ENCODE measurements at places on chromosomes 7 and 10.

DNA sequence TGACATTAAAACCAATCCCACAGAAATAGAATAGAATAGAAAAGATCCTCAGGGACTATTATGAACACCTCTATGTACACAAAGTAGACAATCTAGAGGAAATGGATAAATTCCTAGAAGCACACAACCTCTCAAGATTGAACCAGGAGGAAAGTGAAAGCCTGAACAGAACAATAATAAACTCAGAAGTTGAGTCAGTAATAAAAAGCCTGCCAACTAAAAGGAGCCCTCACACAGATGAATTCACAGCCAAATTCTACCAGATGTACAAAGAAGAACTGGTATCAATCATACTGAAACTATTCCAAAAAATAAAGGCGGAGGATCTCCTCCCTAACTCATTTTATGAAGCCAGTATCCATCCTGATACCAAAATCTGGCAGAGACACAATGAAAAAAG lies 220.3 kb upstream of the HPS1 start:
- DNase-seq = no peak

GRCh38 chr7:97021747-97022490 lies 2.7 kb downstream of the DLX5 start:
- DNase-seq = no peak

DNA sequence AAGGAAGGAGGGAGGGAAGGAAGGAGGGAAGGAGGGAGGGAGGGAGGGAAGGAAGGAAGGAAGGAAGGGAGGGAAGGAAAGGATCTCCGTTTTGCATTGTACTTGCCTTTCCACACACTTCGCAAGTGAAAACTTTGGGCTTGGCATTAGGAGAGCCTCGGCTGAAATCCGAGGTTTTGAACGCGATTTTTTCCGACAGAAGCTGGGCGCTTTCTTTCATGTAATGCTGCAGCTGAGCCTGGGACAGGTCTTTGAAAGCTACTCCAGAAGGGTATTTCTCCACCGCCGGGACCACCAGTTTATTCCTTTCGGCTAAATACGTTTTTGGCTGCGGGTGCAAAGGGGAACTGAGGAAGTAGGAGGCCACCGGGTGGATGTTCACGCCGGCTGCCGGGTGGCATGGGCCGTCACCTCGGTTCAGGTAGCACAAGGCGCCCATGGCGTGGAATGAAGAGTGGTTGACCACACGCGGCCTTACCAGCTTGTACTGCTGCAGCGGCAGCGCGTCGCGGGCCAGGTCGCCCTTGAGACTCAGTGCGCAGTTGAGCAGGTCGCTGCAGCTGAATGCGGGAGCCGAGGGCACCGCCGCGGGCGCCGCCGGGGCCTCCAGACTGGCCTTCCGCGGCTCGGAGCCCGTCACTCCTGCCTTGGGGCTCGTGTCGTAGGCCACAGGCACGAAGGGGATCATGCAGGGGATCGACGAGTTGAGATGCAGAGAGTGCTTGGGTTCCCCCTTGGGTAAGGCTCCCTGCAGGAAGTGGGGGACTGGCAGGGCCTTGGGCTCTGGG lies 825 bp downstream of the FEZF1 start:
- no peak for DNase-seq

DNA sequence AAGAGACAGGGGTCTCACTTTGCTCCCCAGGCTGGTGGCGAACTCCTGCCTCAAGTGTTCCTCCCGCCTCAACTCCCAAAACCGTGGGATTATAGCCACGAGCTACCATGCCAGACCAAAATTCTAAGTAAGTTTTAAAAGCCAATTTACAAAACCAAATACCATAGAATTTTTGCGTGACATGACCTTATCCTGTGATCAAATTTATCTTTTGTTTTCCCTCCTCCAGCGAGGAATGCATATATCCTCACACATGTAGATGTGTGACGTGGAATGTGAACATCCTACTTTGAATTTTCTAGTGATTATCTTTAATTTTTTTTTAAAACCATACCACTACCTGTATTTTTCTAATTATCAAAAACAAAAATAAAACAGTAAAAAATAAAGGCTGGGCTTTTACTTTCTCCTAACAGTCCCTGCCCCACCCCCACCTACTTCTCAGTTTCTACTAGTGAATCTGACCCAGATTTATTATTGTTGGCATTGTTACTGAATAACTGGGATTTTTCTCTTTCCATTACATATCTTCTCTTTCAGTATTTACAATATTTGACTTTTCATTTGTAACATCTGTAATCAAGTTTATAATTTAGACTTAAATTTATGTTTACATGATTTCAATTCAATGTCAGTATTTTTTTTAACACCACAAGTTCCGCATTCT lies 26.0 kb downstream of the CYTH3 start:
- DNase-seq = no peak

DNA sequence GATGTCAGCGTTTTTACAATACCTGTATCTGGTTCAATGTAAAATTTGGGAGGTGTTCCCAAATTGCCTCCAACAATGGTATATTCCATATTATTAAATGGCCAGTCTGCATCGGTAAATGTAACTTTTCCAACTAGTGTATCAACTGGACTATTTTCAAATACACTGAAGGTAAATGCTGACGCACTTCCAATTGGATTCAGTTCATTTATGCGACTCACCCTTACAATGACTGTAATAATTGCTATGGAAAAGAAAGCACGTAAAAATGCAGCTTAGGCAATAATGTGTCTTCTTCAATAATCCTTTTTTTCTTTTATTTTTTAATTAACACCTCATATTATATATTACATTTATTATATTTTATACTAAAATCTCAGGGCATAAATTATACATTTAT lies 209.1 kb downstream of the HGF start:
- no peak for DNase-seq

GRCh38 chr7:35694161-35694783 lies 663 bp downstream of the HERPUD2 start:
- DNase-seq = no peak

- DNase-seq = no peak
These were observed 62.1 kb downstream of the OR13A1 start for GRCh38 chr10:45253183-45253914.

- DNase-seq = no peak
These were observed 59.8 kb downstream of the CSGALNACT2 start for GRCh38 chr10:43197834-43198681.

DNA sequence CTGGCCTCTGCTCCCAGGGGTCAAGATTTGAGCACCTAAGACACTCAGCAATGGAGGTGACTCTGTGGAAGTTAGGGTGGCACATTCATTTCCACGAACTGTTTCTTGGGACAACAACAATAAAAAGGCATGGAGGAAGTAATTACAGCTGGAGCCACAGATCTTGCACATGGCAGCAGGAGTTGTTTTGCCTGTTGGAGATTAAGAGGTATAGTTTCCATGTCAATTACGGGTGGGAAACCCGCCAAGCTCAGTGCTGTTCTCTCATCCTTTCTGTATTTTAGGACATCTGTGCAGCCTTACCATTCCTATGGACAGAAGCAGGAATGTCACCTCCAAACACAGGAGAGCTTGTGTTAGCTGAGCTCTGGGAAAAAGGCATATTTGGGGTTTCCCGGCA lies 201.2 kb downstream of the SNX10 start:
- DNase-seq = no peak

DNA sequence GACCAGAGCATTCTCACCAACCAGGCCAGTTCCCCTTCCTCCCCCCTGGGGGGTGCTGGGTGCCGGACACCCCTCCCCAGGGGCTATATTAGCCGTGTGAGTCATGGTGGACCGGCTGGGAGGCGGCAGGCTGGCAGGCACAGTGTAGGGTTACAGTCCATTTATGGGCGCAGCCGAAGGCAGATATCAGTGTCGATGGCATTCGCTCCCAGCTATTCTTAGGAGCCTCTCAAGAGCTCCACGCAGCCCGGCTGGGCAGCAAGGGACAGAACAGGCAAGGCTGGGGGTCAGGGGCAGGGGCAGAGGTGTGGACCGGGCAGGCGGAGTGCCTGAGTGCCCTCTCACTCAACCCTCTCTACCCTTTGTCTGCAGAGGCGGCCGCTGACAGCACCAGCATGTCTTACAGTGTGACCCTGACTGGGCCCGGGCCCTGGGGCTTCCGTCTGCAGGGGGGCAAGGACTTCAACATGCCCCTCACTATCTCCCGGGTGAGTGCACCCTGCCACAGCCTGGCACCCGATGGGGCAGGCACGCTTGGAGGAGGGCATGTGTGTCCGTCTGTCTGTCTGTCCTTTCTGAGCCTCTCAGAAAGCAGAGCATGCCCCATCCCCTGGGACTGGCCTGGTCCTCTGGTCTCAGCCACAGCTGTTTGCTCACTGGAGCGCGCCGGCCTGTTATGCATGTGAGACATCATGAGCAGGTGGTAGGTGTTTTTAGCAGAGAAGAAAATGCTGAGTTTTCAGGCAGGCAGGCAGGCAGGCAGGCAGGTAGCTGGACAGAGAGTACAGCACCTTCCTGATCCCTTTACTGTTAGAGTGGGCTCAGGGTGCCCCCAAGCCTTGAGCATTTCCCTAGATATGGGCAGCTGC lies at the start of gene LDB3:
Gene LDB3 (plus strand): TSS at position 215 of the 869 bp plus-strand sequence. CDS start 181 bp downstream, at position 396.
- no peak for DNase-seq

DNA sequence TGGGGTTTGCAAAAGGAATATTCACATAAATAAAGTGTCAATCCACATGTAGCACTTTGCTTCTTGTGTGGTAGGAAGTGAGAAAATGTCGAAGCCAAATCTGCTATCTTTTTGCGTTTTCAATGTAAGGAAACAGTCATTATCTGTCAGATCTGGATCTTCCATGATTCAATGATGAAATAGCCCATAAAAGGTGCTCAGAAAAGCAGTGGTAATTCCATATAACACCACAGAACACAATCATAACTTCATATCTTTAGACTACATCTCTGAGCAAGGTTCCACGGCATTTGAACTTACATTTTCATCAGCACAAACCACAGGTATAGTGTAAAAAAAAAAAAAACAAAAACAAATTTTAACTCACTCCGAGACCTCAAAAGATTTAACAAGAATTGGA lies 39.9 kb upstream of the EGR2 start:
- no peak for DNase-seq

- peak; percentile 57 for DNase-seq
These were observed at the start of gene ERLIN1 for GRCh38 chr10:100185364-100186252. Gene ERLIN1, minus strand, starts transcription at chr10:100186029. Its CDS starts 403 bp downstream, at chr10:100185626.

GRCh38 chr7:50628434-50629084 lies 63.4 kb upstream of the DDC start:
- DNase-seq = no peak

DNA sequence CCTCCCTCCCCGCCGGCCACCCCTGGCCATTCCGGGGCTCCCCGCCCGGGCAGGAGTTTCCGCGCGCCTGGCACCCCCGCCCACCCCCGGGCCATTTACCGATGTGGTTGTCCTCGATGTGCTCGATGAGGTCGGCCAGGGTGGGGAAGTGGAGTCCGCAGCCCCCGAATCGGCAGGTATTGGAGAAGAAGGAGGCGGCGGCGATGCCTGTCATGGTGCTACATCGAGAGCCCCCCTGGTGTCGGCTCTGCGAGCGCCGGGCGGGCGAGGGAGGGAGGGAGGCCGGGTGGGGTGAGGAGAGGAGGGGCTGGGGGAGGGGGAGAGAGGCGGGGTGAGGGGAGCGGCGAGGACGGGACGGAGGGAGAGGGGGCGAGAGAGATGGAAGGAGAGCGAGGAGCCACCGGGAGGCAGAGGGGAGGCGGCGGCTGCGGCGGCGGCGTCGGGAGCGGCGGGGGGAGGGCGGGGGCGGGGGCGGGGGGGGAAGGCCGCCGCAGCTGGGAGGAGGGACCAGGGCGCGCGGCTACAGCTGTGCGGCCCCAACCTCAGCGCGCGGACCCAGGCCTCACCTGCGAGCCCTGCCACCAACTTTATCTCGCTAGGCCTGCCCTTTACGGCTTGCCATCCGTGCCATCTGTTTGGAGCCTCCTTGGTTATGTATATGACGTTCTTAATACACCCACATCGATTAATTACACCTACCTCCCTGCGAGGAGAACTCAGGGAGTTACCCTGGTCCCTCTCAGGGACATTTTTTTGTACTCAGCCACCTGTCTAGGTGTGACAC lies at the start of gene JAZF1:
Gene JAZF1 (minus strand): TSS at position 432 of the 784 bp plus-strand sequence.
- DNase-seq = no peak

GRCh38 chr10:98425511-98426352 lies 10.8 kb upstream of the PYROXD2 start:
- DNase-seq = no peak

DNA sequence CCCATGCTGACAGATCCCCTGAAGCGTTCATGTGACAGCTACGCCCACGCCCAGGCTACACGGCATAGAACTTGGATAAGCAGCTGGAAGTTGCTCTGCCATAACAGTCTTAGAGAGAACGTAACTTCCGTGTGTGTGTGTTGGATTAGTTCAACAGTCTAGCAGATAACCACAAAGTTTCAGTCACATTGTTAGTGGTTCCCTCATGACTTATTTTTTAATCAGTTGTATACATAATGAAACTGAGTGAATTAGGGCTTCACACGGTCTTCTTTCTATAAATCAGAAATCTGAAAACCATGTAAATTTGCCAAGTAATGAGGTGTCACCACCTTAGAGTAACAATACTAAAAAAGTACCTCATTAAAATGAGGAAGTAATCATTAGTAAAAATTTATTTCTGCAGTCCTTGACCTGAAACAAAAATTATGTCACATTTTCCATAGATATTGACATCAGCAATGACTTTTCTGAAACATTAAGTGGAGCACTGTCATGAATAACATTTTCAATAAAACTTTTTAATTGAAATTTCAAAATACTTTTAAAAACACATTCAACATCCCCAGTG lies 21.7 kb upstream of the MACC1 start:
- no peak for DNase-seq

- peak; percentile 67 for DNase-seq
These were observed 9.9 kb upstream of the NT5C3A start for GRCh38 chr7:33072471-33072870.

- no peak for DNase-seq
These were observed 46.8 kb downstream of the FAM107B start for GRCh38 chr10:14727924-14728323.

DNA sequence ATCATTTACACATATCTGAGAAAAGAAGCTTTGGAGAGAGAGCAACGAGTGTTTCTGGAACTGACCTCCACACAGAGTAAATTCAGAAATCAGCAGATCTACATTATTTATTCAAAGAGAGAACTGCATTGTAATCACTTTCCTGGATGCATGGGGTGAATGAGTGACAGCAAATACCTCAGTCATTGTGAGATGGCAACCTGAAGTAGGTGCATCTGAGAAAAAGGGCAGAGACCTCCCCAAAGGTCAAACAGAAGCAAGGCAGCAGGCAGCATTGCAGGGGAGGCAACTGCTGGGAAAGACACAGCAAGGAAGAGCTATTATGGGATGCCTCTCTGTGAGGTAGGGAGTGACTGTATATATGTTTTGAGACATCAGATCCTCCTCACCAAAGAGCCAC lies 26.5 kb upstream of the SMIM30 start:
- no peak for DNase-seq

GRCh38 chr10:48494073-48494472 lies 110.8 kb downstream of the ARHGAP22 start:
- no peak for DNase-seq

DNA sequence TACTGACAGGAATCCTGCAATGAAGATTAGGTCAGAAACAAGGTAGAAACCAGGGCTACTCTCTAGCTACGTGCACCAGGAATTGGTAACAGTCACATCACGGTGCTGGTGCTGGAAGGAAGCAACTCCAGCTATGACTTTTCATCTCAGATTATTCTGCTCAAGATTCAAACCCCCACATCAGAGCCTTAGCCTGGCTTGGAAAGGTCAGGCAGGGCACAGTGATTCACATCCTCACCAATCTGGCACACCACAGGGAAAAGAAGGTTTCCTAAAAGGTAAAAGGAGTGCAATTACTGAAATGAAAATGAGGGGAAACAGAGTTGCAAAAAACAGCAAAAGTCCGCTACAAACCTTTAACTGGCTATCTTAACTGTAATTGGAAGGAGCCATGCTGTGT lies 240.2 kb upstream of the NPSR1 start:
- DNase-seq = no peak

Measured in GM04503 (cell line).